AG09319 (cell line): ENCODE measurements at places on chromosomes 1 and 21.

GRCh38 chr1:224763126-224763775, 147.1 kb downstream of the CNIH3 start:
- DNase-seq = no peak

- no peak for DNase-seq
These were observed 15.2 kb downstream of the PPFIA4 start for GRCh38 chr1:203041351-203041932.

DNA sequence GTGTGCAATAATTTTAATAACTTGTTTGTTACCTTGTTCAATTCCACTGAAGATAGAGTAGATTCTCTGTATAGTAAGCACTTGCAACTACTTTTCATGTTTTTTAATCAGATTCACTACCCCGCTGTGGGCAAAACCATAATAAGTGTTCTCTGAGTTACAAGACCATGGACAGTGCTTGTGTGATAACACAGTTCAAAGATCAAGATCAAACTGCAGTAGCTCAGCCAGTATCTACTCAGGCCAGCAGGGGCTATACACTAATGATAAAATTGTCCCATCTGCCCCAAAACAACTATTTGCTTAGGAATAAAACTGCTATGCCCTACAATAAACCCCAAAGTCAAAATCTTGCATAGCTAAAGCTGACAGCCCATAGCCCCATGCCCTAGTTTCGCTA, 129.6 kb downstream of the LRRC7 start:
- no peak for DNase-seq

DNA sequence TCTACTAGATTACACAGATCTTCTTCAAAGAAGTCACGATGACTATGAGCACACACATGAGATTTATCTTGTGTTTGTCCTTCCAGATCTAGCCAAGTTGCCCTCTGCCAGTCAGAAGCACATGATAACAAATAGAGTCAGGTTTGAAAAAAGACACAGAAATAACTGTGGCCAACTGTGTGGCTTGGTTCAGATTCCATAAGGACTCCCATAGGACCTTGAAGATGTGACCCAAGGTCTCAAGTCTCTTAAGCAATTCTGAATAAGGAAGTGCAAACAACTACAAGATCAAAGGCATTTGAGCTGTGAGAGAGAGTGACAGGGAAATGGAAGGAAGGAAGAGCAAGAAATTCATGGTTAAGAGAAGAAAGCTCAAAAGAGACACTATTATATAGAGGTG, 194.0 kb downstream of the PLPP3 start:
- no peak for DNase-seq

DNA sequence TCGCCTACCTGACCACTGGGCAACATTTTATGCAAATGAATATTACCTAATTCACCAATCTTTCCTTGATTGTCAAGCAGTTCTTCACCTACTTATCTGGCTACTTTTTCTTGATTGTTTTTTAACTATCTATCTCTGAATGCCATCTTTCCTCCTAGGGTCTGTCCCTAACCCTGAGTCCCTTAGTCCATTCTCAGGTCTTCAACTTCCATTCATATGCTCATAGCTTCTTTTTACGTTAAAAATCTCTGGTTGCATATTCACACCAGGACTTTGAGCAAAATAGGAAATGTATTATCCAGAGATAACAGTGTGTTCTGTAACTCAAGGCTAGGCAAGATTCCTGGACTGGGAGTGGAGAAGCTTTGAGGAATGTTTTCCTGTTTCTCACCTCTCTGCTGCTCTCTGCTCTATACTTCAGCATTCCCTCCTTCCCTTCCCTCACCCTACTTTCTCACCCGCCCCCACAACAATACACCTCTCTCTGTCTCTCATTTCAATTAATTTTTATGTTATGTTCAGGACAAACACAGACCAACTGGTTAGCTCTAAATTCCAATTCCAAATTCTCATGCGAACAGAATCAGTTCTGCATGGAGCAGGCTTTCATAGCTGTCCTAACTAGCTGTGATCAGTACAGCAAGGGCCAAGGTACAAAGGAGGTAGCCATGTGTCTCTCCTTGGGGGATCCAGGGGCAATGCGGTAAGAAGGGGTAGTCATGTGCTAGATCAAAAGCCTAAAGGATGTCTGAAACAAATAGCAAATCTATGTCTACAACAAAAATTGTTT, 278.4 kb downstream of the USH2A start:
- no peak for DNase-seq

- DNase-seq = no peak
These were observed 10.4 kb downstream of the LGALS8 start for GRCh38 chr1:236534151-236534651.

GRCh38 chr1:211895126-211895759, 64.7 kb upstream of the LPGAT1 start:
- DNase-seq = no peak

- DNase-seq = no peak
These were observed 486 bp downstream of the SLC27A3 start for GRCh38 chr1:153775458-153776327.

GRCh38 chr1:235292790-235293189, 35.2 kb downstream of the ARID4B start:
- DNase-seq = no peak

- DNase-seq = no peak
These were observed 47.6 kb downstream of the FCRL3 start for GRCh38 chr1:157652859-157653493.

DNA sequence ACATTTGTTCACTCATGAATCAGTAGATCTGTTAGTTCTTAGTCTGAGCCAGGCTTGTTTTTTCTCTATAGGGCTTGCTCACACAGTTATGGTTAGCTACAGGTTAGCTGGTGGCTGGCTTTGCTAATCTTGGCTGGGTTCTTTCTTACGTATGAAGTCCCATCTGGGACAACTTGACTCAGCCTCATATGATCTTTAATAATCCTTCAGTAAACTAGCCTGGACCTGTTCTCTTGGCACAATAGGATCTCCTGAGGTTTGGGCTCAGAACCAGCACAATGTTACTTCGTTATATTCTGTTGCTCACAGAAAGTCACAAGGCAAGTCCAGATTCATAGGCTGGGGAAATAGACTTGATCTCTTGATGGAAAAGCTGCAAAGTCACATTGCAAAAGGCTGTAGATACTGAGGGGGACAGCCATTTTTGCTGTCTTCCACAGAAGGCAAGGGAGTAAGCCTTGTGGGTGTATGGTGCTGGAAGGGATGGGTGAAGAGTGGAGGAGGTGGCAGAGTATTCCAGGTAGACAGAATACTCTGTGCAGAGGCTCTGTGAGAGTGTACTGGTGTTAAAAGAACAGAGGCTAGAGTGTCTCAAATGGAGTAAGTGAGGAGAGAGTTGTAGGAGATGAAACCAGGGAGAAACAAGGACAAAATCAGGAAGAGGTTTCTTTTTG, 24.4 kb downstream of the EFCAB7 start:
- DNase-seq = no peak

- no peak for DNase-seq
These were observed 15.9 kb downstream of the WDR4 start for GRCh38 chr21:42863504-42863870.

- no peak for DNase-seq
These were observed 410 bp upstream of the NUDC start for GRCh38 chr1:26921126-26921539.

- no peak for DNase-seq
These were observed at the start of gene SLC2A5 for GRCh38 chr1:9069326-9070100. SLC2A5 (minus strand) TSS chr1:9069635; CDS start chr1:9069536, 99 bp downstream.

DNA sequence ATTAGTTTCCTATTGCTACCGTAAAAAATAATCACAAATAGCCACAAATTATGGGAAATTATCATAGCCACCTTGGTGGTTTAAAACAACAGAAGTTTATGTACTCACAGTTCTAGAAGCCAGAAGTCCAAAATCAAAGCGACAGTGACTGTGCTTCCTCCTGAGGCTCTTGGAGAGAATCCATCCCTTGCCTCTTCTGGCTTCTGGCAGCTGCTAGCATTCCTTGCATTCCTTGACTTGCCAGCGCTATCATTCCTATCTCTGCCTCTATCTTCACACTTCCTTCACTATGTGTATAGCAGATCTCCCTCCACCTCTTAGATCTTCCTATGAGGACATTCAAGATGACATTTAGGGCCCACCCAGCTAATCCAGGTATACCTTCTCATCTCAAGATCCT, 180.1 kb upstream of the USP25 start:
- DNase-seq = no peak

DNA sequence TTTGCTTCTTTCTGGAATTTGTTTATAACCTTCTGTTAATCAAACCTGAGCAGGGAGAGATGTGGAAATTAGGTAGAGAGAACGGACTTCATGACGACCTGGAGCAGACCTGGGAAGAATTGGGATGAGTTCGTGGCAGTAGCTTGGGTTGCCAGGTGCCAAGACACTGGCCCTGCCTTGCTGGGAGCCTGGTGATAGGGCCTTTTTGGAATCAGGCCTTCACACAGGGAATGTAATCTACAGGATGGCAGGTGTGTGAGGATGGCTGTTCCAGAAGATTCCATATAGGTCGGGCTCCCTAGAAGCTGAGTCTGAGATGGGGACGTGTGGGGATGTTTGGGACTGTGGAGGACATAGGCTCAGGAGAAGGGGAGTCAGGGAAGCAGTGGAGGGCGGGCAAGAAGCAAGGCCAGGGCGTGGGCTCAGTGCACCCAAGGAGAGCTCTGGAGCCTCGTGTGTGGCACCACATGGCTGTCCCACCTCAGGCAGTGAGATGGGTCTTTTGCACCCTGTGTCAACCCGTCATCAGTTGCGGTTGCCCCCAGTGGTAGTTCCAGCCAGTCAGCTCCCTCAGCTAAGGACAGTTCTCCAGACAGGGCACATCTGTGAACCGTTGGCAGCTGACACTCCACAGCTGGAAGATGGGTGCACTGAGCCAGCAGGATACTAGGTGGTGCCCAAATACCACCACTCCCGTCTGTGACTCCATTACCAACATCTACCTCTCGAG, 395.9 kb downstream of the MATN1 start:
- DNase-seq = no peak

DNA sequence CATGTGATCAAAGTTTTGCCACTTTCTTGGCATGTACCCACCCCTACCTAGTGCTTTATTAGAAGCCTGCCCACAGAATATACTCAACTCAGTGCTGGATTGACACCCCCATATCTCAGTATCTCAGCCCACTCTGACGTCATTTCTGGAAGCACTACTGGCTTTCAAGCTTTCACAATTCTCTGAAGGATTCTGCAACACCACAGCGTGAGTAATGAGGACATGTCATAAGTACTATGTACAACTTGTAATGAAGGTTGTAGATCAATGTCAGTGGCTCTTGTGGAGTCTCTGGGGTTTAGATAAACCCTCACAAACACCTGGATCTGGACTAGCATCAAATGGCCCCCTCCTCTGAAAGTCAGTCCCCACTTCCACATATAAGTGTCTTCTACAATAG, 57.2 kb downstream of the TNFSF4 start:
- peak; percentile 25 for DNase-seq

GRCh38 chr1:209580577-209580976, 2.9 kb upstream of the CAMK1G start:
- DNase-seq = no peak

- DNase-seq = no peak
These were observed 51.2 kb downstream of the EPHB2 start for GRCh38 chr1:22761821-22762220.

GRCh38 chr1:36327421-36328087, 4.1 kb upstream of the EVA1B start:
- DNase-seq = no peak

GRCh38 chr1:27042670-27043069, 30.0 kb upstream of the TENT5B start:
- no peak for DNase-seq

- no peak for DNase-seq
These were observed 101.2 kb downstream of the NFIA start for GRCh38 chr1:61183471-61184039.

GRCh38 chr1:220135755-220136154, 41.8 kb downstream of the IARS2 start:
- DNase-seq = no peak

DNA sequence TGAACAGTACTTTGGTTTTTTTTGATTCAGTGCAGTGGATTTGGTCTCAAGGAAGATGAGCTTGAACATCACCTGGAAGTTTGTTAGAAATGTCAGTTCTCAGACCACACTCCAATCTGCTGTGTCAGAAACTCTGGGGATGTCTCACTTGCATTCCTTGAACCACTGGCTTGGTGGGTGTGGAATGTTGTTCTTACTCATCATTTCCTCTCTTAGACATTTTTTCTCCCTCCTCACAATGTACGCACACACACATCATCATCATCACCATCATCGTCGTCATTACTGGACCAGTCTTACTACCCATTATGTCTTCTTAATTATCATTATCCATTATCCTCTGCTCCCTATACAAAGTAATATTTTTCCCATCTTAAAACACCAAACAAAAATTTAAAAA, 91.9 kb upstream of the KCNK2 start:
- DNase-seq = peak; percentile 56

- no peak for DNase-seq
These were observed 214.5 kb upstream of the PLD5 start for GRCh38 chr1:242738702-242739645.

- no peak for DNase-seq
These were observed 64.1 kb downstream of the S1PR1 start for GRCh38 chr1:101300916-101301315.

DNA sequence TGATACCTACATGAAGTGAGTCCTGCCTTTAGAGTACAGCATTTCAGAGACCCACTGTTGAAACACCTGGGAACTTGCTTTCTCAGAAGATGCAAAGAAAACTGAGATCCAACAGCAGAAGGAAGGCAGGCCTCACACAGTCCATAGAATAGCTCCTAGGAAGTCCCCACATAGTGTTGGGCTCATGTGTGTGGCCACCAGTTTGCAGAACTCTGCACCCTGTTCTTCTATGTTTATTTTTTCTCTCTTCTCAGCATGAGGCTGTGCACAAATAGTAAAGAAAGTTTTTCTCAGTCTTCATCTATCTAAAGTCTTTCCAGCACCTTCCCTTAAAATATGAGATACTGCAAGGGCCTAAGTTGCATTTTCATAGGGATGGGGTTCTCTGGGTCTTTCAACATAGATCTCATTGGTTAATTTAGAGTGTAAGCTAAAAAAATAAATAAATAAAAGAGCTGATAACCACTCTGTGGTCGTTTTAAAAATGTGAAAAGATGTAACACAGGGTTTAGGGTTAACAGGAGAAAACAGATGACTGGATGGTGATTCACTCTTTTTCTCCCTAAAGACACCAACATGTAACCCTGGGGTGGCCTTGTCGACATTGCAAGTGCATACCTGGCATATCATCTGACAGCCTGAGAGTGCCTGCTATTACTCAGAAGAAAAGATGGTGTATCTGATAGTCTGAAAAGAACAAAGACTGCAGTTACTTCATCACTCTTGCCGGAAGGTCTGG, 94.6 kb downstream of the ZC3H11B start:
- peak; percentile 52 for DNase-seq

DNA sequence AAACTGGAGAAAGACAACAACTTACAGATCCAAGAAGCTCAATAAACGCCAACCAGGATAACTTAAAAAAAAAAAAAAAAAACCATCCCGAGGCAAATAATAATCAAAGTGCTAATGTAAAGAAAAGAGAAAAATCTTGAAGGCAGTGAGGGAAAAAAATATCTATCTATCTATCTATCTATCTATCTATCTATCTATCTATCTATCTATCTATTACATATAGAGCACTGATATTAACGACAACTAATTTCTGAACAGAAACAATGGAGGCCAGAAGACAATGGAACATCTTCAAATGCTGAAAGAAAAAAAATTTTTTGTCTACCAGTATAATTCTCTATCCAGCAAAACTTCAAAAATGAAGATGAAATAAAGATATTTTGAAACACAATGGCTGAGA, 18.0 kb downstream of the PACC1 start:
- no peak for DNase-seq
